ENCODE measurements at places on chromosomes 6 and 20. TPM values are rescaled to one million over a fixed set of nuclear protein-coding genes. Genes with fewer than 3 reads are reported as not detected.

- no peak for DNase-seq
- no peaks in the 10 kb centered on the region for H3K27me3 ChIP-seq
- H3K27ac ChIP-seq: no peak overlapping the region
- no peaks in the 10 kb centered on the region for H3K36me3 ChIP-seq
Measured at GRCh38 chr6:144327081-144327480, 41.9 kb downstream of the UTRN start.

GRCh38 chr6:83092756-83093399, 25.4 kb downstream of the DOP1A start:
- H3K27me3 ChIP-seq: no peaks in the 10 kb centered on the region
- H3K36me3 ChIP-seq: 0 out of 2 replicates have a peak, but pooled peaks cover 2% of the 10 kb centered on the region
- no peak overlapping the region for H3K4me3 ChIP-seq
- DNase-seq: no peak

GRCh38 chr20:17708675-17709360, 9.1 kb downstream of the BANF2 start:
- H3K27me3 ChIP-seq: peaks cover 13% of the 10 kb centered on the region
- H3K4me3 ChIP-seq: no peak overlapping the region
- H3K4me1 ChIP-seq: no peaks in the 10 kb centered on the region

- DNase-seq: no peak
- no peak overlapping the region for H3K4me3 ChIP-seq
- H3K27me3 ChIP-seq: no peaks in the 10 kb centered on the region
Measured at GRCh38 chr6:14997507-14997906, 248.4 kb upstream of the JARID2 start.

DNA sequence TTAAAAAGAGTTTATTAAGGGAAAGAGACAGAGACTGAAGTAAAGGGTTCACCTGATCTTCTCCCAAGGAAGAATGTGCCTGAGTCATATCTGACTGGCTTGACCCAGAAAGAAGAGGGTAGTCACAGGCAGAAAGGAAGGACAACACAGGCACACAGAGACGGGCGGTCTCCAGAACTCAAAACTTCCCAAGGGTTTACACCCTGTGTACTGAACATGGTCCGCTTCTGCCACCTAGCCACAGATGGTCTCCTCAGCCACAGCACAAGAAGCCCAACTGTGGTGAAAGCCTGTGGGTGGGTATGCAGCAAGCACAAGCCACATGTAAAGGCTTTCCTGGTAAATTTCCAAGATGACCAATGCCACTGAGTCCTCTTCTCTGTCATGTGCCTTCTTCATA, 17.2 kb downstream of the UNC5CL start:
- H3K36me3 ChIP-seq: no peaks in the 10 kb centered on the region

Gene ADGRB3
- 6.0 TPM for total RNA-seq
